Liver (tissue), 10 donors: ENCODE measurements at places on chromosomes 3 and 15. TPM values are rescaled to one million over a fixed set of nuclear protein-coding genes. Genes with fewer than 3 reads are reported as not detected.

DNA sequence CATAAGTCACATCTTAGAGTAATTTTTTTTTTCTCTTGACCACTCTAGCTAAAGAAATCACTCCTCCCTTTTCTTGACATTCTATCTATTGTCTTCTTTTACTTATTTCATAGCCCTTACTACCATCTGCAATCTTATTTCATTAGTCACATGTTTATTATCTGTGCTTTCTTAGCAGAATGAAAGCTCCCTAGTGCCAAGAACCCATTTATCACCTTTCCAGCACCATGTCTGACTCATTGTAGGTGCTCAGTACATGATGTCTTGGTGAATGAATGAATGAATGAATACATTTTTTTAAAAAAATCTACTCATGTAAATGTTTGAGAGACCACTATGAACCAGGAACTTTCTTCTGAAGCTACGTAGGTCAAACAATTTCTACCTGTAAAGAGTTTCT lies 157.2 kb downstream of the CADPS start:
- no peak for DNase-seq

- no peak for DNase-seq
Measured at GRCh38 chr3:63968612-63969350, 54.5 kb downstream of the PSMD6 start.

DNA sequence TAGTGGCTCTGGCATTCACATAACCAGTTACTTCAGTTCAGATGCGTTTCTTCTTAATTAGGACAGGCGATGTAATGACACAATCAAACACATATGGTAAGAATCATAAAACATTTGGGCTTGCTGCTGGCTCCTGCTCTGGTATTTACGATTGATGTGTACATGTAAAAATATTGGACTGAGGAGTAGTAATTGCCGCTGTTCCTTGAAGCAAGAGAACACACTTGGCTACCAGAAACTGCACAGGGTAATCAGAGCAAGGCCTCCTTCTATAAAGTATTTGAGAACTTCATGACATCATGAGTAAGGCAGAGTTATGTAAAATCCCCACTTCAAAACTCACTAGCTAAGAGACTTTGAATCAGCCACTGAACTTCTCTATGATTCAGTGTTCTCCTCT lies 158.1 kb downstream of the SSR3 start:
- no peak for DNase-seq

GRCh38 chr3:105315144-105315543 lies 51.6 kb upstream of the ALCAM start:
- no peak for DNase-seq

DNA sequence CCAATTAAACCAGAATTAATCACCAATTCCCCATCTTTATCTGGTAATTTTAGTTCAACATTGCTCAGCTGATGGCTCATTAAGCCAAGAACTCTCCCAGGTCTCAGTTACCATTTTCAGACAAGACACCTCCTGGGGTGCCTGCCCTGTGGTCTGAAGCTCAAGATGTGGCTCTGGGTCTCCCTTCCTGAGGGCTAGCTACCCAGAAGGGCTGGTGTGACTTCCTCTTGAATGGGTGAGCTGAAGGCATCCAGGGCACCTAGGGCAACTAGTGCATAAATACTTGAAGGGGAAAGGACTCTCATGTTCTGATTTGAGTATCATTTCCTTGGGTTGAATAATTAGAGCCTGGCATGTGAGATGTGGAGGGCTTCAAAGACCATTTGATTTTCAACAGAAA lies 6.7 kb upstream of the TM4SF1 start:
- no peak for DNase-seq

GRCh38 chr3:186339180-186339918 lies 22.7 kb downstream of the DGKG start:
- no peak for DNase-seq

- no peak for DNase-seq
Measured at GRCh38 chr15:66848116-66848515, 146.1 kb downstream of the SMAD6 start.

DNA sequence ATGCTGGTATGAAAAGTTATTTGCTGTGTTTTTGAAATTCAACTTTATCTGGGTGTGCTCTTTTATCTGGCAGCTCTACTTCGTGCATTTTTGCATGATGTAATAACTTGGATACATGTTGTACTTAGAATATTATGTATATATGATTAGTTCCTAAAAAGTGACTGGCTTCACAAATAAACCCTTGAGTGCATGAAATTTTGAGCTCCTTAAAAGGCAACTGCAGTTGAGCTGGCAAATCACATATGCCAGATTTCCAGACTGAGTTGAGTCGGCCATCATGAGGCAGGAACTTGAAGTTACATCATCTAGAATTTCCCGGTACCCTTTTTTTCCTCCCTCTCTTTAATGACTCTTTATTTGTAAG lies 162.5 kb downstream of the FNDC3B start:
- DNase-seq = no peak

DNA sequence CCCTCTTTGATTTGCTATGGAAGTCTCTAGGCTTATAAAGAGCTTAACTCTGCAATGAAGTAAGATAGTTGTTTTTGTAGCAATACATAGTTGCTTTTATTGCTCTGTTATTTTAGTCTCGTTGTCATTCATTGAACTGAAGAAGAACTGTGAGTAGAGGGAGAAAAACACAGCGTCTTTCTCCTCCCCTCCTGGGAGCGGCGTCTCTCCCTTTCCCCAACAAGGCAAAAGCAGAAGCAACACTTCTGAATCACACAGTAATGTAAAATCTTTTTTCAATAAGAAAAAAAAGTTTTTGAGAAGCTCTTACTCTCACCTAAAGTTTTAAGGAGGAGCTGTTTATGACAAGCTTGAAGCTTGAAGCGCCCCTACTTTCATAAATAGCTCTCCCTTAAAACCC lies 119.3 kb upstream of the SLC7A14 start:
- DNase-seq = no peak

DNA sequence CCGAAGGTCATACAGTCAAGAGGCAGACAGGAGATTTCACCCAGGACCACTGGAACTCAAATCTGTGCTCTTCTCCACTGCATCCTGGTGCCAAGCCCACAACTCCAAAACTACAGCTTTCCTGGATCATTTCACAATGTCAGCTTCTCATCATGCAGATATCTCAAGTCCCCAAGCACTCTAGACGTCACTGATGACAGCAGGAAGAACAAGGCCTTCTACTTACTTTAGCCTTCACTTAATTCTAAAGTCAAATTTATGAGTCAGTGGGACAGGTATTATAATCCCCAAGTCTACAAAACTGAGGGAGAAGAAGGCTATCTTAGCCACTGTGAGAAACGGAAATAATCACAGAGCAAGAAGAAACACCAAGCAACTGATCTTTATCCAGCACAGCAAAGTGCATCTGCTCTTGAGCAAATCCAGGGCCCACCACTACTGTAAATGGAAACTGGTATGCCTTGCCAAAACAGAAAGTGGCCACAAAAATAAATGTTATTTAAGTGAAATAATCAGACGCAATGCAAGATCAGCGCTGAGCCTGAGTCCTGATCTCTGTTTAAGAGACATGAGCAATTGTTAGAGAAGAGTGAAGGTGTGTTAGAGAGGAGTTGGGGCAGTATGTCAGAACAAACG lies 928 bp downstream of the RAD18 start:
- DNase-seq = no peak

DNA sequence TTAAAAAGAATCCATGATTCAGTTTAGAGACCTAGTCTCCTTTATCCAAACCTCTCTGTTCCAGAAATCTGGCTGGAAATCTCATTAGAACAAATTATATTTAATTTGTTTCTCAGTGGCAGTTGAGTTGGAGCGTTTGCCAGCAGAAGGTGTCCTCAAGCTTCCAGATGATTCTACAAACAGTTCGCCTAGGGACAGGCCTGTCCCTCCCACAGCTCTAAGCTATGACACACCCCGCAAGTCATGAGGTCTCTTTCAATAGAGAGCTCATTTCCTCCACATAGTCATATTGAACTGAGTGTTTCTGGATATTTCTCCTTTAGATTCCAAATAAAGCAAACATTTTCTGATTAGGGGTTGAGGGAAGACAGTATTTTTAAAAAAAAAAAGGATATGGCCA lies 230.3 kb downstream of the ATP8B4 start:
- no peak for DNase-seq

DNA sequence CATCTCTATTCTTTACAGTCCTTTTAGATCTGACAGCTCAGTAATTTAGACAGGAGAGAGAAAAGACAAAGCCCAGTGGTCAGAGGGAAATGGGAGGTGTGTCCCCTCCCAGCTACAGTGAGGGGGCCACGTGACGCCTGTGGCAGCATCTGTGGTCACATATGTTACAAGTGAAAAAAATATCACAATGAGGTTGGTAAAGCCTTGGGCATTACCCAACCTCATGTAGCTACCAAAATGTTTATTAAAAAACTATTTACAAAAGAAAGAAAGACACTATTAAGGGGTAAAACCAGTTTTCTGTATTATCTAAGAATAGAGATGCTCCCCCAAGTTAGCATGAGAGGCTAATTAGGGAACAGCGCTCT lies 42.9 kb upstream of the PLCL2 start:
- no peak for DNase-seq

DNA sequence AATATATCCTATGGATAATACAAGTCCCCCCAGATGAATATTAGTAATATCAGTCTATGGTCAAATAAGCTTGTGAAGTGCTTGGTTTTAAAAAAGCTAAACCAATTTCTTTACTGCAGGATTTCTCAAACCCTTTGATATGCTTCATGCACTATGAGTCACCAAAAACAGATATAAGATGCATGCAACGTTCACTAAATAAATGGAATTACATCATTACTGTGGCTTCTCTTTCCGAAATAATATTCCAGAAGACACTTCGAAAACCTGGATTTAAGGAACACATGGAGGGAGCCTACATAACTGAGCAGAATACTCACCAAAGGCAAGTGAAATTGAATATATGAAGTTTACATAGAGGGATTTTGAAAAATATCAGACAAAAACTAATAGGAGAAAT lies 126.3 kb upstream of the ABI3BP start:
- DNase-seq = no peak

- DNase-seq = peak; percentile 13
Measured at GRCh38 chr15:101003081-101003480, 83.9 kb downstream of the LRRK1 start.

DNA sequence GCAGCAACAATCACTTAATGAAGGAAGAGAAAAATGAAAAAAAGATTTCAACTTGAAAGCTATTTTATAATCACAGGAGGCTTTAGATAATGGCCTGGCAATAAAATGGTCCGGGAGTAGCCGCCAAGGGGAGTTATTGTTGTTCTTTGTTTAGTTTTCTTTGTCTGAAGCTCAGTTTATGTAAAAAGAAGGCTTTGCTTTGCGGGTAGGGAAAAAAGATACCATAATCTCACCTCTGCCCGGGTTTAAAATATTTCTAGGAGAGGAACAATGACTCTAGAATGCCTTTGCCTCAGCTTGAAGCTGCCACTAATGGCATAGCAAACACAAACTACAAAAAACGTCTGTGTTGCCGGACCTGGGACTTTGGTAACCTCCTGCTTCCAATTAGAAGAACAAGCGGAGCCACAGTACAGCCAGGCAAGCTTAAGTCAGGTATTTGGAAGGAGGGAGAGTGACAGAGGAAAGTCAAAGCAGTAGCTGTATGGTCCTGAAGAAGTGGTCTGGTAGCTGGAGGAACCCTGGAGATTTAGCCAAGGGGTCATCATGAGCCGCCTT lies 764.5 kb downstream of the TUSC7 start:
- DNase-seq = no peak

- no peak for DNase-seq
Measured at GRCh38 chr15:36428102-36428845, 151.2 kb upstream of the CDIN1 start.

DNA sequence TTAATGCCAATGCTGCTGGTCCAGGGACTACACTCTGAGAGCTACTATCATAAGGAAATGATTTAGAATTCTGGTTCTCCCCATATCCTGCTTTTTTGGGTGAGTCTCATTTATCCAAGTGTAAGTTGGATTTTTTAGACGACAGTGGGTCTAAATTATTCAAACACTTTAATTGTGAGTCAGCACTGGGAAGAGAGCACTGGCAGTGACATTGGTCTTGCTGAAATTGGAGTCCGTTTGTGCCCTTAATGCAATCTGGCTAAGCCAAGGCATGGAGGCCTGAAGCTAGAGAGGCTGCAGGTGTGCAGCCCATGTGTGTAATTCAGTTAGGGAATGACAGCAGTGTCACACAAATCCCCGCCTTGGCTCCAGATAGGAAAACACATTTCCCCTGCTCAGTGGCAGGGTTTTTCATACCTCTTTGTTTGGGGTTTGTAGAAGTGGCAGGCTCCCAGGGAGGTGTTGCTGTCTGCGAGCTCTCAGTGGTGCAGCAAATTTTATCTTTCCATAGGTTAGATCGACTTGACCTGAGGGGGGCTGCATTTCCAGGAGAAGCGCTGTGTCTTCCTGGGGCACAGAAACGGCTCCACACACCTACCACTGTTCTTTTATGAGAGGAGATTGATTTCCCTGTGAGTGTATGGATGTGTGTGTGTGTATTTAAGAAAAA lies 197.7 kb downstream of the CD47 start:
- no peak for DNase-seq

DNA sequence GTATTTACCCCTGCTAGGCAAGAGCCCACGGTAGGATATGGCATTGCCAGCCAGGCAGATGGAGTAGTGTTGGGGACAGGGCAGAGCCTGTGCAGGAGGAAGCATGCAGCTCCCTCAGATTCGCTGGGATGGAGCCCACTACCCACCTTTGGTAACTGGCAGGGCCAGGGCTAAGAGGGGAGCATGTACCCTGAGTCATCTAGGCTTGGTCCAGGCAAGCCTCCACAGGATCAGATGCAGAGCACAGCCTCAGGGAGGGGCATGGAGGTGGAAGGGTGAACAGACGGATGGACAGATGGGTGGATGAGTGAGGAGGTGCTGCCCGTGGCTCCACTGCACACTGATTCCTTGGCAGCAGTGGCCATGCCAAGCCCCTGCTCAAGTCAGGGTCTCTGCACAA lies 33.0 kb downstream of the IL20RB start:
- DNase-seq = no peak

- no peak for DNase-seq
Measured at GRCh38 chr3:125641891-125642290, 46.6 kb upstream of the OSBPL11 start.

DNA sequence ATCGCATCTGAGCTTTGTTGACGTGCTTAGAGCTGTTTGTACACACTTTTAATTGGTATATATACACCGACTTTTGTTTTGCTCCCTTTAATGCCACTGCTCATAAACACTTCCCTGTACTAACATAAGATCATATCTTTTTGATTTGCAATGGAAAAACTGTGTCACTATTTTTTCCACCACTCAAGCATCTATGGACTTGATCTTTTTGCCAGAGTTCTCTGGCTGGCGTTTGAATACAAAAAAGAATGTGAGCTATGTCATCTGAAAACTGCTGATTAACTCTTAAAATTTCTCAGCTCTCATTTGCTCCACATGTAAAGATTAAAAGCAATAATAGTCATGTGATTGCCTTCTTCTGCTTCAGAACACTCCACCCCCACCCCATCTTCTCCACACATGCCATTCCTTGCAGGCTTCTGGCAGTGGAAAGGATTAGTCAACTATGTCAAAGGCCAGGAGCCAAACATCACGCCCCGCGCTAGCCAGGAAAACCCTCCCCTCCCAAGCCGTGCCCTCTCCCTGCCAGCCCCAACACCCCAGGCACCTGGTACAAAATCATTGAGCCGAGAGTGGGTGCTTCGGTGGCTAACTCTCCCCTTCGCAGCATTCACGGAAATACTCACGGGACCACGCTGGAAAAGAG lies 123.4 kb upstream of the MEF2A start:
- DNase-seq = peak; percentile 16

LRTM1 gene
- total RNA-seq = not detected

MAGI1 gene
- 18.1 TPM for total RNA-seq

CFAP161 gene
- total RNA-seq = 0.84 TPM

SPTBN5 gene
- total RNA-seq = 0.14 TPM

CLRN1 gene
- total RNA-seq = not detected

CPNE4 gene
- total RNA-seq = under 0.01 TPM

SCN11A gene
- 0.14 TPM for total RNA-seq

TMEM43 gene
- 15.1 TPM for total RNA-seq

CADPS gene
- 0.37 TPM for total RNA-seq

PTH1R gene
- 7.2 TPM for total RNA-seq
